Frontal cortex (tissue), 4 donors: ENCODE measurements at places on chromosomes 11 and 22.

DNA sequence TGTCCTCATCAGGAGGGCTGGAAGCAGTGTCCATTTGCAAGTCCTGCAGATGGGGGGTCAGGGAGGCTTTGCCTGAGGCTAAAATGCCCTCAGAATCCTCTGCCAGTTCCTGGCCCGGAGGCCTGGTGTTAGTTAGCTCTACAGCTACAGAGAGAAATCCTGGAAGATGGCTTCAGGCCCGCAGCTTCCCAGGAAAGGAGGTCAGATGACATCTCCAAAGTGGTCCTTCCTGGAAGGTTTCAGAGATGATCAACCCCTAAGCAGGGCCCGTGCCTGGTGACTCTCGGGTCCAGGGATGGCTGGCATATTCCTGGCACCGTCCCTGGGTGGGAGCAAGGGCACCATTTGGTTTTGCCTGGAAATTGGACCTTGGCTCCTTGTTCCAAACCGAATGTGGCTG, 959.1 kb downstream of the BRD1 start:
- no peak for DNase-seq

DNA sequence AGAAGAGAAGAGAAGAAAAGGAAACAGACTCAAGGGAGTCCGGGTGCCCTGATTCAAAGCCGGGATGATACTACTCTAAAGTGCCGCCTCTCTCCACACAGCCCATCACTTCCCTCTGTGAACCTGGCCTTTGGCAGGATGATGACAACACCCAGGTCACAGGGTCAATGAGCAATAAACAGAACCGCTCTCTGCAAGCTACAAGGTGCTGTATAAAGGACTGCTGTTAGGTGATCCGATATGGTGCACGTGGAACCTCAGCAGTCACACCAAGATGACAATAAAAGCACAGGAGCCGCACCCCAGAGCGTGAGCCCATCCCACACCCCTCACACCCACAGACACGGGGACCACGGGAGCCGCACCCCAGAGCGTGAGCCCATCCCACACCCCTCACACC, 10.7 kb downstream of the TTLL1 start:
- DNase-seq, result no peak

DNA sequence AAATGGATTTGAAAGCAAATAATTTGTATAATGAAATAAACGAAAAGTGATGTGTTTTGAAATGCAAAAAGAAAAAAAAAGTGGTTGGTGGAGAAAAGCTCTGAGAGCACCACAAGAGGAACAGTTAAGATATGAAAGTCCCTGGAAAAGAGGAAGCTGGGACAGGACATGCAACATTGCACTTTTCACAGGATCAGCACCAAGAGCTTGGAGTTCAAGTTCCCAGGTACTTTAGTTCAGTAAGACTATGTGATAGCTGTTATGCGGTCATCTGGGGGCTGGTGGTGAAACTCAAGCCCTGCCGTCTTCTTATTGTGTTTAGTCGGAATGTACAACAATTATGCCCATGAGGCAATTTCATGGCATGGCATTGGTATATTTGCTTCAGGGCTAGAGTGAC, 17.1 kb upstream of the MS4A4A start:
- no peak for DNase-seq

DNA sequence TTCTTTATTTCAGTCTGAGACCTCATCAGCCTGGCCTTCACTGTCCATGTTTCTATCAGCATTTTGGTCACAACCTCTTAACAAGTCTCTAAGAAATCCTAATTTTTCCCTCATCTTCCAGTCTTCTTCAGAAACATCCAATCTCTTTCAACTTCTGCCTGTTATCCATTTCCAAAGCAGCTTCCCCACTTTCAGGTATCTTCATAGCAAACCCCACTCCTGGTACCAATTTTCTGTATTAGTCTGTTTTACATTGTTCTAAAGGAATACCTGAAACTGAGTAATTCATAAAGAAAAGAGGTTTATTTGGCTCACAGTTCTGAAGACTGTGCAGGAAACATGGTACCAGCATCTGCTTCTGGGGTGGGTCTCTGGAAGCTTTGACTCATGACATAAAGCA, 8.1 kb upstream of the OR6X1 start:
- no peak for DNase-seq

GRCh38 chr11:17141156-17141555, 63.7 kb upstream of the RPS13 start:
- no peak for DNase-seq

DNA sequence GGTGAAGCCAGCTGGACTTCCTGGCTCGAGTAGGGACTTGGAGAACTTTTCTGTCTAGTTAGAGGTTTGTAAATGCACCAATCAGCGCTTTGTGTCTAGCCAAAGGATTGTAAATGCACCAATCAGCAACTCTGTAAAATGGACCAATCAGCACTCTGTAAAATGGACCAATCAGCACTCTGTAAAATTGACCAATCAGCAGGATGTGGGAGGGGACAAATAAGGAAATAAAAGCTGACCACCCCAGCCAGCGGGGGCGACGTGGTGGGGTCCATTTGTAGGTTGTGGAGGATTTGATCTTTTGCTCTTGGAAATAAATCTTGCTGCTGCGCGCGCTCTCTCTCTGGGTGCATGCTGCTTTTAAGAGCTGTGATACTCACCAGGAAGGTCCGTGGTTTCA, 202.9 kb downstream of the MIAT start:
- no peak for DNase-seq

GRCh38 chr11:9146477-9146876, 55.1 kb upstream of the SCUBE2 start:
- no peak for DNase-seq

DNA sequence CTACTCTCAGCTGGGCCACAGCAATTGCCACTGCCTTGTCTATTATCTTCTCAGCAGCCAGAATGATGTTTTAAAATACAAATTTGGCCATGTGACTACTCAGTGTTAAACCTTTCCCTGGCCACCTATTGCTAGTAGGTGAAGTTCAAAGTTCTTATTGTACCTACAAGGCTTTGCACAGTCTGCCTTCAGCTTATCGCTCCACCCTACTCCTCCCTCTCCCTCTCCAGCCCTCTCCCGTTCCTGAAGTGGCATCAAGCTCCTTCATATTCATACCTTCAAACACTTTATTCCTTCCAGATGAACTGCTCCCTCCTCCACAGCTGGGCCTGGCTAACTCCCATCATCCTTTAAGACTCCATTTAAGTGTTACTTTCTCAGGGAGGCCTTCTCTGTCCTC, 37.3 kb downstream of the OR10A6 start:
- no peak for DNase-seq

DNA sequence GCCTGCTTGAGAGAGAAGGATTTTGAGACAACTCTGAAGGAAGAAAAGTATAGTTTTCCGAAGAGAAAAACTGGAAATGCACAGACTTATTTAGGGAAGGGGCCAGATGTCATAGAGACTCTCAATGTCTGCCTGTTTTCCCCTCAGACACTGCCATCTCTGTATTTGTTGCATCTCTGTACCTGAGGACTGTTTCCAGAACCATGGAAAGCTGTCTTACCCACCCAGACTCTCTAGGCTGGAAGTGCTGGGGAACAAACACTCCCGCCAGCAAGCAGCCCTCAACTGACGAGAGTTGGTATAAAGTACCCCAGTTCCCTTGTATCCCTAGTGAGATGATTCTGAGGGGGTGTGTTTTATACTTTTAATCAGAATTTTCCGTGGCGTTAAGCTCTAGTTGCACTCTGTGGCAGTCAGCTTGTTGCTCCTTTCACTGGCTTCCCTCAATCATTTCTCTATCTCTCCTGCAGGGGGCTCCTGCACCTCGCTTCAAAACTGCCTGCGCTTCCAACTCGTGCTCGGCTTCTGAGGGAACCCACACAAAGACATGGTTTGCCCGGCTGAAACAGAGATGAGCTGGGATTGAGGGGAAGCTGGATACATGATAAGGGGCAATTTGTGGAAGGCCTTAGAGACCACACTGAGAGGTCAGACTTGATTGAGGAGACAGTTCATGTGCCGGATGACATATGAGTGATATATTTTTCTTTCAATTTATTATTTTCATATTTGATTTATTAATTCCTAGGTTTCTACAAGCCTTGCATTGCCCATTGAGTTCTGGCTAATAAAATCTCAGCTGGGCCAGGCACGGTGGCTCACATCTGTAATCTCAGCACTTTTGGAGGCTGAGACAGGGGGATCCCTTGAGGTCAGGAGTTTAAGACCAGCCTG, 36.9 kb upstream of the CLPB start:
- peak; percentile 8 for DNase-seq

GRCh38 chr22:48492366-48493320, 1335.0 kb downstream of the BRD1 start:
- DNase-seq, result peak; percentile 83
